Stimulated activated CD4-positive, alpha-beta T cell treated with anti-CD3 and anti-CD28 coated beads, Interleukin-12 subunit alpha, Interleukin-12 subunit beta, amount 100 ng/mL, for 48 hours (primary cell): ENCODE measurements at places on chromosomes 4 and X.

GRCh38 chrX:134443020-134443419 is 16.9 kb upstream of the HPRT1 start:
- DNase-seq: no peak

- DNase-seq: no peak
Observed at GRCh38 chr4:6938237-6938636, 28.6 kb downstream of the TBC1D14 start.

DNA sequence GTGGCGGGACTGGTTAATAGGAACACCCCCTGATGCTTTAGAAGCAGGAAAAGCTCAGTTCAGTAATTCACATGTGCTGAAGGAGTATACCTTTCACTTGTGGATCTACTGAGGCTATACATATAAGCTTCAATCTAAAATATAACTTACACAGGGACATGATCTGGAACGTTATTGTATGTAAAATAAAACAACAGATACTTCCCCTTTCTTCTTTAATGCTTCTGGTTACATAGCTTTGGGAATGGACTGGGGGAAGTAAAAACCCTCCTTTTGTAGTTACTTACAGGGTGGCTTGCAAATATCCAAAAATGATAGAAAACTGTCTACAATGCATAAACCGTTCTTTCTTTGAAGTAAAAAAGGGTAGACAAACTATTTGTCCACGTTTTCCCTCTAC is 1.9 kb downstream of the FGG start:
- DNase-seq: no peak

DNA sequence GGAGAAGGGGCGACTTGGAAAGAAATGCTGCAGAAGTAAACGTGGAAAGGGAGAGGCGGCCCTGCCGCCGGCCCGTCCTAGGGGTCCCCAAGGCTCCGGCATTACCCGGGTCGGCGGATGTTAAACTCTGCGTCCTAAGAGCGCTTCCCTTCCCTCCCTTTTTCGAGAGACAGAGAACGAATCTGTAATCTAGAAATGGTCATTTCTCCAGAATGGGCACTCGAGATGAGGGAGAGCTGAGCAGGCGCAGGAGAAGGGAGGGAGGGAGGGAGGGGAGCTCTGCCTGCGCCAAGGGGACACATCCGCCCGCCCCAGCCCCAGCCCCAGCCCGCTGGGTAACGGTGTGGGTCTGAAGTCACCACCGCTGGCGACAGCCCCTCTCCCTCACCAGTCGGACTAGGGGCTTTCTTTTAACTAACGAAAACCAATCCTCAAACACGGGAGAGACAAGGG is 1.7 kb downstream of the HCFC1 start:
- DNase-seq: no peak

DNA sequence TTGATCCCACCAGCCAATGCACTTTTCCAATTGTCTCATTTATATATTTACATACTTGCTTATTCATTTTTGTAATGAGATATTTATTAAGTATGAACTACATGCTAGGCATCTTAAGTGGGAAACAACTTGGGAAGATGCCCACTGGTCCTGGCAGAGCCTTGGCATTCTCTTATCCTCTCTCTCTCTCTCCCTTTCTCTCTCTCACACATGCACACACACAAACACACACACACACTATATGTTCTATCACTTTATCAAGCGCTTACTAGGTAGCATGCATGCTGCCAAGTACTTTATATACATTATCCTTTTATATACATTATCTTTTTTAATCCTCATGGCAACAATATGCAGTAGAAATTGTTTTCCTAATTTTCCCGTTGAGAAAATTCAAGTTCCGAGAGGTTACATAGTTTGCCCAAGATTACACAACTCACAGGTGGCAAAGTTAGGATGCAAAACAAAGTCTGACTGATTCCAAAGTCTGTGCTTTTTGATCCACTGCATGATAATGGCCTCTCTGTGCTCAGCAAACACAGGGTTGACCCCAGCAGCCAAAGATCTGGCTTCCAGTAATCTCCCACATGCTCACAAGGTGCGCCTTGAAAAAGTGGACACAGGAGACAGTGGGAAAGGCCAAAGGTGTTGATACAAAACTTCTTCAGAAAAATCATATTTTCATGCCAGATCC is 173.1 kb upstream of the KLF3 start:
- DNase-seq: no peak

DNA sequence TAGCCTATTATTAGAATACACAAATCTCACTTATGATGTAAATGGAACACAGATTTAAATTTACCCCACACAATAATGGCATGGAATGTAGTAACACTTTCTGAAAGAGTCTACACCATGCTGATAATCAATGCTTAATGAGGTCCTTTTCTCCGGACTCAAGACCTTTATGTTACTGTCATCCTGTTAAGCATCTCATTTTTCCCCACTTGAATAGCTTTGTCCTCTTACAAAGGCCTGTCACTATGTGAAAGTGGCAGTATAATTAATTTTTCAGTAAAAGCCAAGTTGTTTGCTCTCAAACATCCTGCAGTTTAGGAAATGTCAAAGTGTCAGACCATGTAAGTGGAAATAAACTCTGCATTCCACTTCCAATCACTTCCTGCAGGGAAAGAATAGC is 96.4 kb downstream of the GPC3 start:
- no peak for DNase-seq

GRCh38 chr4:1196421-1197183 is 24.2 kb upstream of the SPON2 start:
- no peak for DNase-seq

DNA sequence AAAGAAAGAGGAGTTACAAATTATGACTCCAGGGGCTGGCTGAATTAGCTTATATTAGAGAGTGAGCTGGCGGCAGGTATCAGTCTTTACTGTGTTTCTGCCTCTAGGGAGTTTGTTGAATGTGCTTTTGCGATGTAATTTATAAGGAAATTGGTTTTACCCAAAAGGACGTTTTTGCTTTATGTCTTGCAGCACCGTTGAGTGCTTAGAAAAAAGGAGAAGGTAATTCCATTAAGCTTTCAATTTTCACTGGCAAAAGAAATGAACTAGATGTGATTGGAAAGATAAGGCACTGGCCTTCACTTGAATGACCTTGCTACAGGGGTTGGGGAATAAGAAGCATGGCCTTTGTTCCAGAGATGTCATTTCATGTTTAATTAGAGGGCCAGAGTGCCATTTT is 74.9 kb upstream of the CBR4 start:
- no peak for DNase-seq

- DNase-seq: peak; percentile 68
Observed at GRCh38 chrX:49165901-49166881, 3.6 kb downstream of the MAGIX start.

DNA sequence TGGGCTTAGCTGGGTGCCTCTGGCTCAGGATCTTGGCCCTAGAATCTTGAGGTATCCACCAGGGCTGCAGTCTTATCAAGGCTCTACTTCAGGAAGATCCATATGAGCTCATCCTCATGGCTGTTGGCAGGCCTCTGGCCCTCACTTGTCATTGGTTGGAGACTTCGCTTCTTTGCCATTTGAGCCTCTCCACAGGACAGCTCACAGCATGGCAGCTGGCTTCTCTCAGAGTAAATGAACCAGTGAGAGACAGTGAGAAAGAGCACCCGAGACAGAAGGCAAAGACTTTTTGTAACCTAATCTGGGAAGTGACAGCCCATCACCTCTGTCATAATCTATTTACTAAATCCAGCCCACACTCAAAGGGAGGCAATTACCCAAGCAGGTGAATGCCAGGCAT is 236.8 kb downstream of the GPAT3 start:
- DNase-seq: no peak

DNA sequence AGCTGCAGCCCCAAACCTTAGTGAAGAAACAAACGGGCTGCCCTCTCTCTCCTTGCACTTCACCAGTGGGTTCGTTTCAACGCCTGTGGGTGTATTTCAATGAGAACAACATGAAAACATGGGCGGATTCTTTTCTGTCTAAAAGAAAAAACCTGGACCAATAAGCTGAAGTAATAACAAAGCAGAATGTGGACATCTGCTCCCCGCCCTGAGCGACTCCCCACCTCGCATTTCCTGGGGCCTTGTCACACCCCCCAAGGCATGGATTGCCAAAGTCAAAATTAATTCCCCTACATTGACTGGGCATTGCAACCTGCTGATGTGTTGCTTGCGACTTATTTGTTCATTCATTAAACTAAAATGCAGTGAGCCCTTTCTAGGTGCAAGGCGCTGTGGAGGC is 142.9 kb downstream of the BCOR start:
- no peak for DNase-seq

DNA sequence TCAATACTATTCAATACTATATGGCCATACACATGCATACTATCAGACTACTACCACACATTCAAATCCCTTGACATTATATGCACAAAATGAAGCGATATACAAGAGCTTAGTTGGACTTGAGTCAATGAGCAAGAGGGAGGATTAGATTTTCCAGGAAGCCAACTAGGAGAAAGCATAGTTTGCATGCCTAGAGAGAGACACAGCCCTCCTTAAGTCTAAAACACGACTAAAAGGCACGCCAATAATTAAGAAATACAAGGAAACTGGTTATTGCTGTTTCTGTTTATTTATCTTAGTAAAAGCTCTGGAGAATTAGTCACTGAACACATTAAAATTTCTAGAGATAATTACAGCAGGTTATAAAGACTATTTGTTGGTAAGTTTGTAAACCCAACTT is 21.8 kb downstream of the MBNL3 start:
- no peak for DNase-seq

GRCh38 chrX:65528705-65529340 is 5.8 kb downstream of the LAS1L start:
- DNase-seq: peak; percentile 47

DNA sequence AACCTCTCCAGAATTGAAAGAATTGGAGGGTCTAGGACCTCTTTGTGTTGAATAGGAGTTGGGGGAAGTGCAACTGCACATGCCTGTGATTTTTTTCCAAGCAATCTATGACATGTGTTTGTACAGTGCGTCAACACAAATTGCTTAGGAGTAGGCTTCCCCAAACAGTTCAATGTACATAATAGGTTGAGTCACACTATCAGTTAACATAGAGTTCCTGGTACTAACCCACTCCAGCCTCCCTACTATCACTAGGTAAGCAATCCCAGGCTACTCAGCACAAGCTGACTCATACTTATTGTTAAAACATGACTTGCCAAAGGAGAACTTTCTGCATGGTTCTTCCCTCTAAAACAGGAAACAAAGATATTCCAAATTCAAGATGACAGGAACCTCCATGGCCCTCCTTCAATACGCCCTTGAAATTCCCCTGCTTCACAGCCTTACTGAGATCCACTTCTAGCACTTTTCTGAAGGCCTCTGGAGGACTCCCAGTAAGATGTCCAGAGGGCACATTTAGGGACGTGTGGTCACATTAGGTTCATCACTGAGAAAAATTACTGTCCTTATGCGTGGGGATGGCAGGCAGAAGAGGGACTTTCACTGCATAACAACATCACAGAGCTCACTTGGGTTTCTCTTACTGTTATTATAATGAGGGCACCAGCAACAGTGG is 8.4 kb upstream of the VSIG1 start:
- DNase-seq: no peak

DNA sequence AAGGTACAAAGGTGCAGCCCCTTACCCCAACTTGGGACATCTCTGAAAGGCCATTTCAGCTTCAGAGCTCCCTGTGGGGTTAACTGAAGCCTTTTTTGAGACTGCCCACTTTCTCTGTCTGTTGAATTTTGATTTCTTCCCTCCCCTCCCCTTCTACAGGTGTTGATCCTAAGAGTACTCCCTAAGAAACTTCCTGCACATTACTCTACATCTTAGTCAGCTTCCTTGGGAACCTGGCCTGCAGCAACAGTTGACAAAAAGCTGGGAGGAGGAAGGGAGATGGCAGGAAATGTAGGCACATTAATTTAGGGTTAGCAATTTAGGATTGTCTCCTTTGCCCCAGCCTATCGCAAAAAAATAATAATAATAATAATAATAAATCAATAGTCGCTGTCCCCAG is 1.2 kb upstream of the IDS start:
- no peak for DNase-seq

DNA sequence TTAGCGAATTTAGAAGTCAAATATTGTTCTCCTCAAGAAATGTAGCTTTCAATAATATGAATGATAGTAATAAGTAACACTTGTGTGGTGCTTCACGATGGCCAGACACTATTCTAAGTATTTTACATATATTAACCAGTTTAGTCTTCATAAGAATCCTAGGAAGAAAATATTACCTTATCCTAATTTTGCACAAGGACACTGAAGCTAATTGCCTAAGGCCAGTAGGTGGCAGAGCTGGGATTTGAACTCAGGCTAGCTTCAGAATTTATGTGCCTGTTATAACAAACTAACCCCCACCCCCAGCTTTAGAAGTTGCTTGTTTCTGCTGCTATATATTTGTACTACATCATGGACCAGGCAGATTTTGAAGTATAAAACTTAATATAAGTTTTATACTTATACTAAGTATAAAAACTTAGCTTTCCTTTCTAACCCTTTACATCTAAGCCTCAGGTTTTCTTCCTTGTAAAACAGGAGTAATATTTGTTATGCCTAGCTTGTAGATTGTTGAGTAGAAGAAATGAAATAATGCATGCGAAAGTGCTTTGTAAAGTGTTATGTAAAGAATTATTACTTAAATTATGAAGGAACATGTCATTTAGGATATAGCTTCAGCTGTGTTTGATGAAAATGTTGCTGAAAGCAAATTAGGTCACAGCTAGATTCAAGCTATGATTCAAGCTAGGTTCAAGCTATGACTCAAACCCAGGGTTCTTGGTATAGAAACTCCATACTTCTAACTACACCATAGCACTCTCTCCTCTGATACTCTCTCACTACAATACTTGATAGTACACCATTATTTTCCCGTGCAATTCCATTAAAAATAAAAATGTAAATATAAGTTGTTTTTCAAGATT is 4.2 kb upstream of the CDS1 start:
- DNase-seq: no peak

DNA sequence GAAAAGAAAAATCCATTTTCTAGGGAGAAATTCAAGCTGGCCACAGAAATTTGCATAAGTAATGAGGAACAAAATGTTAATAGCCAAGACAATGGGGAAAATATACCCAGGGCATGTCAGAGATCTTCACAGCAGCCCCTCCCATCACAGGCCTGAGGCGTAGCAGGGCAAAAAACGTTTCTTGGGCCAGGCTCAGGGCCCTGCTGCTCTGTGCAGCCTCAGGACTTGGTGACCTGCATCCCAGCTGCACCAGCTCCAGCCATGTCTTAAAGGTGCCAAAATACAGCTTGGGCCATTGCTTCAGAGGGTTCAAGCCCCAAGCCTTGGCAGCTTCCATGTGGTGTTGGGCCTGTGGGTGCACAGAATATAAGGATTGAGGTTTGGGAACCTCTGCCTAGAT is 32.1 kb upstream of the TMPRSS11B start:
- DNase-seq: no peak

GRCh38 chrX:40153345-40154249 is 55.8 kb upstream of the BCOR start:
- DNase-seq: peak; percentile 48
